CD4-positive, alpha-beta T cell treated with Interleukin-15 for 1 hour (primary cell): ENCODE measurements at places on chromosomes 16 and 17.

DNA sequence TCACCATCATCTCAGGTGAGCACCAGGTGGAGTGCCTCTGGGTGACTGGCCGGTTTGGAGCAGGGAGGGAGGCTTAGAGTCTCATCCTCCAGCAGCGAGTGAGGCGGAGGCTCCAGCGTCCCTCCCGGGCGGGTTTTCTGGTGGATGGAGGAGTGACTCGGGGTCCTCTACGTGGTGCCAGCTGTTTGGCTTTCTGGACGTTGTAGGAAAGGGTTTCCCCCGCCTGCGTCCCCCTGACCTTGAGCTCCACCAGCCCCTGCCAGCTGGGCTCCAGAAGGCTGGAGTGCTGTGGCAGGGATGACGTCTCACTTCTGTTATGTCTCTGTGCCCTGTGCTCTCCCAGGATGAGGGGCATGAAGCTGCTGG is 522 bp downstream of the DNASE1 start:
- no peak for DNase-seq

DNA sequence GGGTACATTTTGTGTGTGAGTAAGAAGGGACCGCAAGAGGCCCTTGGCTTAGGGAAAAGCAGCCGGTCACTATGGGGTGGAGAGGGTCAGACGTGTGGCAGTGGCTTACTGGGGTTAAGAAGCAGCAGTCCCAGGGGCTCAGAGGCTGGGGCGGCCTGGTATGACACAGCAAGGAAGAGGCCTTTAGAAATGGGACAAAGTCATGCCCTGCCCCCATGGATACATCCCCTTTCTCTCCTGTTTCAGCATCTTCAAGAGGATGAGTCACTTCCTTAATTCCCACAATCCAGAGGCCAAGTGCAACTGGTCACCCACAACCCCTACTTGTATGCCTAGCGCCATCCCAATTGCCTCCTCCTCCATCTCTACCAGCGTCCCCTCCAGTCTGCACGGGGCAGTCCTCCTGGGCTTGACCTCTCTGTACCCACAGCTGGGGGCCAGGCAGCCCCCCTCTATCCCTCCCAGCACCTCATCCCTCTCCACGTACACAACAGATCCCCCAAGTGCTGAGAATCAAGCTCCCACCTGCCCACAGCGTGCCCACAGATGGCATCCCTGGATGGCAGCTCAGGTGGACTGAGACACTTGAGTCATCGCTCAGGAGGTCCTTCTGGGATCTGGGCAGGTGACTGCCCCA is 6.9 kb upstream of the EFTUD2 start:
- no peak for DNase-seq

GRCh38 chr17:9890124-9890523 is 14.9 kb downstream of the RCVRN start:
- no peak for DNase-seq

- no peak for DNase-seq
These were observed 163.5 kb downstream of the CCT6B start for GRCh38 chr17:34797720-34798119.

GRCh38 chr17:40328386-40328766 is 19.4 kb downstream of the RARA start:
- DNase-seq: no peak

DNA sequence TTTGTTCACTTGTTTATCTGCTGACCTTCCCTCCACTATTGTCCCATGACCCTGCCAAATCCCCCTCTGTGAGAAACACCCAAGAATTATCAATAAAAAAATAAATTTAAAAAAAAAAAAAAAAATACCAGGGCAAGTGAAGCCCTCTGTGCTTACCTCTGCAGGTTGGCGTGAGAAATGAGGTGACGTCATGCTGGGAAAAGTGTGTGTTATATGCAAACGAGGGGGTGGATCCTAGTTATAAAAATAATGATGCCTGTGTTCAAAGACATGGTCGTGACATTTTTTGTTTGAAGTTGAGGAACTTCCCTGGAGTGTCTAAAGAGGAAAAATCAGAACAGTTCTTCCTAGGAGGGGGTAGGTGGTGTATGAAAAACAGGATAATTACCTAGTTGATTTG is 20.2 kb downstream of the TMC7 start:
- no peak for DNase-seq

- DNase-seq: no peak
These were observed 42.8 kb upstream of the GSE1 start for GRCh38 chr16:85570213-85570734.

GRCh38 chr16:89330177-89330856 is 112.8 kb downstream of the ZNF778 start:
- no peak for DNase-seq

DNA sequence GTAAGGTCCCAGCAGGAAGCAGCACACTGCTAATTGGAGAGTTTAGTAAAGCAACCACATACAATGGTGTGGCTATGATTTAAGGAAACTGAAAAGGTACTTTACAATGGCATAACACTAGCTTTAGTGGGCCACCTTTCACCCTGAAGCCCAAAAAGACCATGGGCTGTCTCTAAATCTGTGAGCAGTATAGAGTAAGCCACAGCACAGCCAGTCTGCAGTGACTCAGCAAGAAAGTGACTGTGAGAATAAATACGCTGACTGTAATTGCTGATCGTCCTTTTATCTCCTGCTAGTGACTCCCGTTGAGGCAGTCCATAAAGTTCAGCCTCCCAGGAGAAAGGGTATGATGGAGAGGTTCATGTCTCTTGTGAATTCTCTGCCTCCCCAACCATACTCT is 679.8 kb upstream of the KIF2B start:
- DNase-seq: no peak

DNA sequence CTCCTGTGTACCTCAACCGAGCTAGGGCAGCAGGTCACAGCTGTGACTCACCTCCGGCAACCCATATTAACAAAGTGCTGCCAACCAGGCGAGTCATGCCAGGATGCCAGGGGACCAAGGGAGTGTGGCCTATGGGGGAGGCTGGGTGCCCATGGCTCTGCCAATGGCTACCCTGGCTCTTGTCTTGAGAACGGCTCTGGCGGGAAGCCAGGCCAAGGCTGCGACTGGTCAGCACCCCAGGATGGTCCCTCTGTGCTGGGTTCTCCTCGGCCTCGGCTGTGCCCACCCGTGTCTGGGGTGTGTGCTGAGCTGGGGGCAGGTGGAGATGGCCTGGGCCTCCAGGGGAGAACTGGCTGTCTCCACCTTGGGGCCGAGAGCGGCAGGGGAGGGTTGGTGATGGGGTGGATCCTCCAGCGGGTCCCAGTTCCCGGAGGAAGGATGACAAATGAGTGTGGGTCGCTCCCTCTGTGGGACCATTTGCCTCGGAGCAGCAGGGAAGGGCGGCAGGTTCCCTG is 75.8 kb downstream of the MRC2 start:
- DNase-seq: no peak

DNA sequence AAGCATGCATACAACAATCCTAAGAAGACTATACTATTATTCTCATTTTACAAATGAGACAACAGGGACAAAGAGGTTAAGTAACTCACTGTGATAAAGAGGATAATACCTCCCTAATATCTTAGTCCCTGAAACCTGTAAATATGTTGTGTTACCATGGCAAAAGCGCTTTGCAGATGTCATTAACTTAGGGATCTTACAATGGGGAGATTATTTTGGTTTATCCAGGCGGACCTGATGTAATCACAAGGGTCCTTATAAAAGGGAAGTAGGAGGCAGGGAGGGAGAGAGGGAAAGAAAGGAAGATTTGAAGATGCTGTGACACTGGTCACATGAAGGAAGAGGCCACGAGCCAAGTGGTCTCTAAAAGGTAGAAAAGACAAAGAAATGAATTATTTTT is 164.7 kb downstream of the CNTNAP4 start:
- no peak for DNase-seq

GRCh38 chr17:26818736-26819135 is 475.2 kb upstream of the WSB1 start:
- no peak for DNase-seq

- no peak for DNase-seq
These were observed 33.5 kb upstream of the NDRG4 start for GRCh38 chr16:58466396-58466795.

- no peak for DNase-seq
These were observed 113.3 kb downstream of the VPS53 start for GRCh38 chr17:601244-601925.

GRCh38 chr16:55964923-55965475 is 89.8 kb upstream of the CES5A start:
- DNase-seq: no peak

DNA sequence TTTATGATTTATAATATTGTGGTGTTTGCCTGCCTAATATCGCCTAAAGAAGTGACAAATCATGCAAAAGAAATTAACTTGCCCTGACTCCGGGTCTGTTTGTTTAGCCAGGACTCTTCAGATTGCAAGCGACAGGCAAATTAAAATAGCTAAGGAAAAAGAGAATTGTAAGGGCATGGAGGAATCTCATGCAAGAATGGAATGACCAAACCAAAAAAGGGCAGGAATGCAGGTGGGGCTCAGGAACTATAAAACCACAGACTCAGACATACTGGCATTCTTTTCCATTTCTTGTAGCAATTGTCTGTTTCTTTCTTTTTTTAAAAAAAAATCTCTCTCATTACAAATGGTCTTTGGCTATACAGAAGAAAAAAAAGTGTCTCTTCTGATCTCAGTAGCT is 188.1 kb upstream of the XYLT1 start:
- no peak for DNase-seq

- no peak for DNase-seq
These were observed 21.4 kb upstream of the CACNG3 start for GRCh38 chr16:24234737-24235136.

- DNase-seq: no peak
These were observed 13.1 kb downstream of the MAP2K3 start for GRCh38 chr17:21297597-21297996.

DNA sequence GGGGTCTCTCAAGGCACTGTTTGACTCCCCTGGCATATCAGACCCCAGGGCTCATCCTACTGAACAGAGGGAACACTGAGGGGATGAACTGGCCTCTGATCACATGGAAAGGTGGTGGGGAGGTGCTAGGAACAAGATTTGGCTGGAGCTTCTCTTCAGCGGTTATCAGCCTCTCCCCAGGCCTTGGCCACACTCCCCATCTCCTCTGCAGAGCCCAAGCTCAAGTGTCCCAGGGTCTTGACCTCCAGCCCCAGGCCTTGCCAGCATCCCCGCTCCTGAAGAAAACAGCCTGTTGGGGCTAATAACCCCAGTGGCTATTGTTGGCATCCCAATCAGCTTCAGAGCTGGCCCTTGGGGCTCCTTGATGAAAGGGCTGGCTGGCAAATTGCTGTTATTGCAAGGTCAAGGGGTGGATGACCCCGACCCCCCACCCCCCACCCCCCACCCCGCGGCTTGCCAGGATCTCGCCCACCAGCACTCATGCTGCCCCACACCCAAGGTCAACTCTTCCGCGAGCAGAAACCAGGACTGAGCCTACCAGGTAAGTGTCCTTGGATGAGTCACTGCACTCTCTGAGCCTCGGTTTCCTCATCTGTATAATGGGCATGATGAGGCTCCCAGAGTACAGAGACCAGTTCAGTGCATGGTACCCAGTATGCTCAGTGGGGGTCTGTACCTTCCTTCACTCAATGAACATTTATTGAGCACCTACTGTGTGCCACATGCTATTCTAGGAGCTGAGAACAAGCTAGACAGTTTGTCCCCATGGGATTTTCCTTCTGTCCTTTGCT is 18.8 kb upstream of the FAM83G start:
- DNase-seq: no peak

- no peak for DNase-seq
These were observed 8.7 kb upstream of the SYNGR2 start for GRCh38 chr17:78159575-78160158.

- no peak for DNase-seq
These were observed 18.8 kb upstream of the PHOSPHO1 start for GRCh38 chr17:49249292-49249794.

- DNase-seq: no peak
These were observed 19.5 kb downstream of the MARVELD3 start for GRCh38 chr16:71645450-71645849.

DNA sequence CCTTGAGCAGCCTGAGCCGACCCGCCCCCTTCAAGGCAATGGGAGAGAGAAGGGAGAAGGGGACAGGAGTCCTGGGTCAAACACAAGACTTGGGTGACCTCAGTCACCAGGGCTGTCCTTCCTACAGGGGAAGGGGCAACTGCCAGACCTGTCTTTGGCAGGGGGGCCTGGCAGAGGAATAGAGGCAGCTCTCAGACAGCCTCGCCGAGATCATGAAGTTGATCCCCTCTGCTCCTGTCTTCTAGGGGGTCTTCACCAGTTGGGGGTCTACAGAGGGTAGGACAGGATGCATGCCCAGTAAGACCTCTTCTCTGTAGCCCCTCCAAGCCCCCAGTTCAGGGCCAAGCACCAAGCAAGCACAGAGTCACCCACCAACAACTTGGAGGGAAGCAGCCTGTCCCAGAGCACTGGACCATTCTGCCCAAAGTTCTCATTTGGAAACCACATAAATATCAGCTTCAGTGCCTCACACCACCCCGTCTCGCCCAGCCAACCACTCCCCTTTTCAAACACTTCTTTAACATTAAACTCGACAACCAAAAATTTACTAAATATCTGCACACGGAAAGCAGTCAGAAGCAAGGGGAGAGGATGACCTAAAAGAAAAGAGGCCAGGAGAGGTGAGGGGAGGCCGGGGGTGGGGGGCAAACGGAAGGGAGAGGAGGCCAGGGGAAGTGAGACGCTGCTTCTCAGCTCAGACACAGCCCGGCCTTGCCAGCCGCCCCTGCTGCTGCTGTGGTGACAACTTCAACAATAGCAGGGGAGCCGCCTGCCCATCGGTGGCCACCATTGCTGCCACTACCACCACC is 7.7 kb downstream of the DOK4 start:
- DNase-seq: no peak

GRCh38 chr16:23124315-23124714 is 24.9 kb downstream of the USP31 start:
- DNase-seq: no peak

DNA sequence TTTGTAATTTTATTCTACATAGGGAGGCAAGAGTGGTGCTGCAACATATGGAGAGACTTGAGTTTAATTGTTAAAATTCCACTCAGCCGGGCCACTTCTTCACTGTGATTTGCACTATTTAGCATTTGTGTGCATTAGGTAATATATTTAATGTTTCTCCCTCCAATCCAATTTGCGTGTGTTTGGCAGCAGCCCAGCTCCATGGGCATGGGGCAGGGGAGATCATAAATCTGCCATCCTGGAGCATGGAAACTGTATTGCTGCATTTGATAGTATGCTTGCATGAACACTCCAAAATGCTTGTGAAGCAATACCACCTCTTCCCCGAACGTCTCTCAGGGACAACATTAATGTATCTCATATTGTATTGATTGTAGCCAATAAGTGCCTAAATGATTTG is 339.1 kb upstream of the RBFOX1 start:
- DNase-seq: no peak
